Central memory CD4-positive, alpha-beta T cell (primary cell): ENCODE measurements at places on chromosomes 6 and 20.

DNA sequence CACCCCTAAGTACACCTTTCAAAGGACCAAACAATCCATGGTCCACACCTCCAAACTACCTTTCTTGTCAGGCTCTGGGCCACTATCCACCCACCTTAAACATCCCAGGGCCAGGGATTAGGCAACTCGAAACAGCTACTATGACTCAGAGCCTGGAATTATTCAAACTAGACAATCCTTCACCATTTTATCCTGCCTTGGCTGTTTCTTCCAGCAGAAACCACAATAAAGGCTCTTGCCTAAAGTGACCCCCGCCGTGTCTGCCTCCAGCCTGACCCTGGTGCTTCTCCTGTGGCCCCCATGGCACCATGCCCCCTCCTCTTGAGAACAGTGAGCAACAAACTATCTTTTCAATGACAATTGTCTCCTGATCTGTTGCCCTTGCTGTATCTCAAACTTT, 195.5 kb downstream of the EPM2A start:
- DNase-seq: no peak

DNA sequence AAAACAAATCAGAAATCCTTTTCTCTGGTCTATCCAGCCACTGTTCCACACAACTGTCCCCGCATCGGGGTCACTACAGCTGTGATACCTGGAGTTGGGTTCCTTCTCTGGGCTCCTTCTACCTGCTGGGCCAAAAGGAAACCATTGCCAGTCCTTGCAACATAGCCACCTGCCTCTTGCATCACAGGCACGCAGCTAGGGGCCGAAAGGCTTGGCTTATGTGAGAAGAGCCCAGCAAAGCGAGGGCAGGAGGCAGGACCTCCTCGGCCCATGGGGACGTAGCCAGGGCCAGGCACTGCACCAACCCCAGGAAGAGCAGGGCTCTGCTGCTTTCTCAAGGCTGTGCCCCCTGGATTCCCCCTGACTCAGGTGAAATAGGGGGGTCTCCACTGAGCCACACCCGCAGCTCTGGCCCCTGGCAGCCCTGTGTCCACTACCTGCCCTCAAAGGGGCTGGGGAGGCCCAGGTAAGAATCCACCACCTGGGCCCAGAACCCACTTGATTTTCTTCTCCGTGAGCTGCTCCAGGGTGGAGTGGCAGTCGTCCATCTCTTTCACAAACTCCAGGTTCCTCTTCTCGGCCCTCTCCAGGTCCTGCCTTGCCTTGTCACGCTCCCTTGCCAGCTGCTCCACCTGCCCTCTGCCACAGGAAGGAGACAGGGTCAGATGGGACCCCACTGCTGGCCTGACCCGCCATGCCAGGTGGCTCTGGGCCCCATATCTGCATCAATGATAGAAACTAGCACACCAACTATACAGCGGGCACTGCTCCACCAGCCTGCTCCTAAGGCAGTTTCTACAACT, 88.9 kb downstream of the GINS1 start:
- DNase-seq: no peak

GRCh38 chr6:20126102-20126752, 86.0 kb downstream of the MBOAT1 start:
- DNase-seq: no peak

- no peak for DNase-seq
Observed at GRCh38 chr6:134431421-134431859, 113.5 kb upstream of the SGK1 start.

GRCh38 chr6:105795913-105796517, 290.1 kb upstream of the PRDM1 start:
- no peak for DNase-seq

DNA sequence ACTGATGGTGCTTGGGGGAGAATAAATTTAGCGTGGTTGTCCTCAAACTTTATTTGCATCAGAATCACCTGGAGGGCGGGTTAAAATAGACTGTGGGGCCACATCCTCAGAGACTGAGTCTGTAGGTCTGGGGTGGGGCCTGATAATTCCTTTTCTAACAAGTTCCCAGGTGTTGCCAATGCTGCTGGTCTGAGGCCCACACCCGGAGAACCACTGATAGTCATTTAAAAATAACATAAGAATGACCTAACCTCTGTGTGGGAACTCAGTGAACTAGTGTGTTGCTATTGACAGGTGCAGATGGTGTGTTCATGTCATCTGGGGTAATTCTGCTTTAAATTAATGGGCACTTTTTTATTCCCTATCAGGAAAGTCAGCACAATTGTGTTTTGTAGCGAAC, 64.8 kb downstream of the RTN4IP1 start:
- DNase-seq: no peak

DNA sequence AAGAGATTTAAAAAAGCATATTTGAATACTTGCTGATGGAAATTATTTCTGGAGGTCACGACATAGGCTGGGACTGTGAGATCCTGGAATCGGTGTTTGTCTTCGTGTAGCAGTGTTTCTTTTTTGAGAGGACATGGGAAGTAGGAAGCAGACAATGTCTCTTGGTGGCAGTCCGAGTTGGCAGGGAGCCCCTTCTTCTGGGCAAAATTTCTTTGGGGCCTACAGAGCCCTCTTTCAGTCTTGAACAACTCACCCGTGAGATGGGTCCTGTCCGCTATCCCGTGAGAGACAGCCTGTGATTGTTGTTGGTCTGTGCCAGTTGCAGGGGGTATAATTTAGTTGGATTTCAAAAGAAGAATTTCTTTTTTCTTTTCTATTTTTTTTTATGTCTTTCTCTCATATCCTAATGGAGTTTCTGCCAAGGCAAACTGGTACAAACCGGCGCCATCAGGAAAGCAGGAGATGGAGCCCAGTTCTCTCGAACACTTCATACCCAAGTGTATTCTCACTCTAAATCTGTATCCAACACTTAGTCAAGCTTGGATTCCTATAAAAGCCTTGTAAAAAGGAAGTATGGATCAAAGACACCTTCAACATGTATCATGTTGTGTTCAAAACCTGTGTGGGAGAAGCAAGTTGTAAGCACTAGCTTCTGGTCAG, 785.1 kb downstream of the MAFB start:
- DNase-seq: no peak

- DNase-seq: no peak
Observed at GRCh38 chr6:19083801-19084200, 696.7 kb downstream of the RNF144B start.

DNA sequence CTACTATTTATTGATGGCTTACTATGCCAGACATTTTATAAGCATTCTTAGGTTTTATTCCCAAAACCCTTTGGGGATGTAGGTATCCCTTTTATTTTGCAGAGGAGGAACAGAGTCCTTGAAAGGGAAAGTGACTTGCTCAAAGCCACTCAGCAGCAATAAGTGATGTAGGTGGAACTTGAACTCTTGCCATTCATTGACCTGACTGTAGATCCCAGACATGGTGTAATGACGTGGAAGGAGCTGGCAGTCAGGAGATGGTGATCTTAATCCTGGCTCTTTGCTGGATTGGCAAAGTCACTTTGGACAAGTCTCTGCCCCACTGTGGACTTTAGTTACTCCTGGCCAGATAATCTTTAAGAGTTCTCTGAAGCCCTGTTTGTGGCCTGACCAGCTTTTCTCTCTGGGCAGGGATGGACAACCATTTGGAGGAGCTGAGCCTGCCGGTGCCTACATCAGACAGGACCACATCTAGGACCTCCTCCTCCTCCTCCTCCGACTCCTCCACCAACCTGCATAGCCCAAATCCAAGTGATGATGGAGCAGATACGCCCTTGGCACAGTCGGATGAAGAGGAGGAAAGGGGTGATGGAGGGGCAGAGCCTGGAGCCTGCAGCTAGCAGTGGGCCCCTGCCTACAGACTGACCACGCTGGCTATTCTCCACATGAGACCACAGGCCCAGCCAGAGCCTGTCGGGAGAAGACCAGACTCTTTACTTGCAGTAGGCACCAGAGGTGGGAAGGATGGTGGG, 1.6 kb downstream of the DBNDD2 start:
- no peak for DNase-seq
